ENCODE measurements at places on chromosomes 2 and 18.

DNA sequence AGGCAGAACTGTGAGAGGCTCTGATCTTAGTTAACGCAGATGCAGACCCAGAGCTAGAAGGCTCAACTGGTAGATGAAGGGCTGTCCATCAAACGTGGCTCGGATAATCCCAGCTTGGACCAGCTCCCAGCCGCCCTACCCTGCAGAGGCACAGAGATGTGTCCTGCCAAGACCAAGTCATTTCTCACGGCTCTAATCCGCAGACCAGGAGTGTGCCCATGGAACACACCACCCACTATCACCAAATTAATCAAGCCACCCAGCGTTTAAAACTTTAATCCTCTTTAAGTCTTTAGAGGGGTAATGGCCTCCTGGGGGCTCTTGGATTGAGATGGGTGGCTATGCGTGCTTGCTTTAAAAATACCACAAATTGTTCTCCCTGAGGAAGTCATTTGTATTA, 17.5 kb downstream of the LYPD1 start:
- no peak for DNase-seq

- no peak for DNase-seq
Measured at GRCh38 chr18:73485166-73485565, 617.4 kb upstream of the NETO1 start.

GRCh38 chr2:207861789-207862188, 92.1 kb upstream of the FZD5 start:
- DNase-seq = no peak

DNA sequence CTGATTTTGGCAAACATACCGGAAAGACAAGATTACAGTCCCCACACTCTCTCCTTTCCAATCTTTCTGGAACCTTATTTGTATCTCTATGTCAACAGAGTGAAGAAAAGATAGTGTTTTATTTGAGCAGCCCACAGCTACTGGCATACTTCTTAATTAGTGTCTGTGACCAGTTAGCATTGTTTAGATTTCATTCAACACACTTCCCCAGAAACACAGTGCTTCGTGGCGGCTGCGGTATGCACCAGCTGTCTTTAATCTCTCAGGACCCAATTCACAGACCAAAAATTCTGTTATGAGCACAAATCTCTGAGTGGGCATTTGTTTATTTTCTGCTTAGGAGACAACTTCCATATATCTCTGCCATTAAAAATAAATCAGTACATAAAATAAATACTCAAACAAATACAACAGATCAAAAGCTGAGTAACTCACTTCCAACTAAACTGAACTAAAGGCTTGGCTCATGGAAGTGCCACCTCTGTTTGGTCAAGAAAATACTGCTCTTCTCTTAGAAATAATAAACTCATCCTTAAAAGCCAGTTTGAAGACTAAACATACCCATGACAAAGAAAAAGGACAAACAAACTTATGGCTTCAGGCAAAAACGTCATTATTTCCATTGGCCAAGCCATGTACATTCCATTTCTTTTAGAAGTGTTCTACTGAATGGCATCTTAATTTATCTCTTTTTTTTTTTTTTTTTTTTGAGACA, 392.4 kb downstream of the TXNL1 start:
- DNase-seq = no peak

DNA sequence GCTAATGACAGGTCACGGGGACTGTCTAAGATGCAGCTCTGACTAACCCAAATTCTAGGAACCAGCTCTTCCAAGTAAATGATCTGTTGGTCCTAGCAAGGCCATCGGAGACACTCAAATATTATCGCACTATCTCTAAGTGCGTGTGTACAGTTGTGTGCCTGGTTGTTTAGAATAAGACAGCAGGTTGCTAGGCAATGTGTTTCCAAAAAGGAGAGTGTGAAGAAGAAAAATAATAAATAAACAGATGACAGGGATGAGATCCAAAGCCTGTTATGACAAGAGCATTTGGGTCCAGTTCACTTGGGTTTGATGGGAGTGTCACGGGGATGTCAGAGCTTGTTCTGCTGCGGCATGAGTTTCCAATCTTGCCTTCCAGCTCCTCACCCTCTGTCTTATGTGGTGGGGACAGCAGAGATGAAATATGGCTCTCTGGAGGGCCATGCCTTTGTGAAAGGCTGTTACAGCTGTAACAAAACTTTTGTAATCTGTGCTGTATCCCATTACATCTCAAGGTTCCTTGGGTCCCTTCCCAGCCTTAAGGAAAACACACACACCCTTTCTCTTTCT, 127.5 kb upstream of the TNP1 start:
- DNase-seq = no peak

- no peak for DNase-seq
Measured at GRCh38 chr18:79486356-79487182, 90.8 kb downstream of the NFATC1 start.

DNA sequence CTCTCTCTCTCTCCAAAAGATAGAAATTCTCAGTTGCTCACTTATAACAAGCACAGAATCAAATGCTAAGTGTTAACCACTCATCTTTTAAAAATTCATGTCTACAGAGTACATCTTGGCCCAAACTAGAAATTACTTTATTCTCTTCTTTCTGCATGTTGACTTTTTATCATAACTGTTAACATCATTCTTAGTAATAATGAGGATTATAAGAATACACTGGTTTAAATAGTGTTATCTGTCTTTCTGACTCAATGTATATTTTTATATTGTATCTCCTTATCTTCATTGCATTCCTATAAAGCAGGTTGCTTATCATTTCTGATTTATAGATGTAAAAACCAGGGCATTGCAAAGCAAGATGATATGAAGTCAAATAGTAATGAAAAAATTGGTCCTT, 17.8 kb upstream of the KLF7 start:
- DNase-seq = no peak

- no peak for DNase-seq
Measured at GRCh38 chr2:195590861-195591205, 66.2 kb upstream of the SLC39A10 start.

GRCh38 chr2:95231723-95232122, 24.4 kb downstream of the ZNF892 start:
- DNase-seq = no peak

- no peak for DNase-seq
Measured at GRCh38 chr18:49249521-49249920, 210.9 kb downstream of the DYM start.

DNA sequence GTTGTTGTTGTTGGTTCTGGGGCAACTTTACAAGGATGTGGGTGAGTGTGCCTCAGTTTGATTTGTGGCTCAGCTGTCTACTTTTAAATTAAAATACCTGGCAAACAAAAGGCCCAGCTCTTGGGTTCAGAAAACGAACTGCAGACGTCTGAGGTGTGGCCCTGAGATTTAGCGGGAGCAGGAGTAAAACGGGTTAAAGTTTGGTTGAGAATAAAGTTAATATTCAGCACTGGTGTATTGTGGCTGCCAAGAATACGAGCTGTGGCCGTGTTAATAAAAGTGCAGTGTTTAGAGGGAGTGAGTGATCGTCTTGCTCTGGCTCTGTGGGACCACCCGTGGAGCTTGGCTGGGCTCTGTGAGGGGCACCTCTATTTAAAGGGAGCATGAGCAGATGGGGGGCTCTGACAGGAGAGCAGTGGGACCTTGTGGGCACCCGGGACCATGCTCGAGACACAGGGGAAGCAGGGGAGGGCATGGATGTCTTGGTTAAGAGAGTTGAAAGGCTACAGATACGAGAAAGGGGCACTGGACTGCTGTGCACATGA, 80.3 kb downstream of the VAPA start:
- DNase-seq = no peak

All from mesothelial cell of epicardium (in vitro differentiated cells).